Esophagus muscularis mucosa (tissue), 4 donors: ENCODE measurements at places on chromosomes 2 and 18. TPM values are rescaled to one million over a fixed set of nuclear protein-coding genes. Genes with fewer than 3 reads are reported as not detected.

CNTNAP5 gene
- total RNA-seq: not detected

INPP5D gene
- total RNA-seq: 11.6 TPM

ERLEC1 gene
- 81.9 TPM for total RNA-seq

R3HDM1 gene
- total RNA-seq: 56.6 TPM

SP140 gene
- not detected for total RNA-seq
